ENCODE measurements at places on chromosomes 7 and 10. TPM values are rescaled to one million over a fixed set of nuclear protein-coding genes. Genes with fewer than 3 reads are reported as not detected.

The WIPF3 gene
- total RNA-seq = 3.8 TPM

DNA sequence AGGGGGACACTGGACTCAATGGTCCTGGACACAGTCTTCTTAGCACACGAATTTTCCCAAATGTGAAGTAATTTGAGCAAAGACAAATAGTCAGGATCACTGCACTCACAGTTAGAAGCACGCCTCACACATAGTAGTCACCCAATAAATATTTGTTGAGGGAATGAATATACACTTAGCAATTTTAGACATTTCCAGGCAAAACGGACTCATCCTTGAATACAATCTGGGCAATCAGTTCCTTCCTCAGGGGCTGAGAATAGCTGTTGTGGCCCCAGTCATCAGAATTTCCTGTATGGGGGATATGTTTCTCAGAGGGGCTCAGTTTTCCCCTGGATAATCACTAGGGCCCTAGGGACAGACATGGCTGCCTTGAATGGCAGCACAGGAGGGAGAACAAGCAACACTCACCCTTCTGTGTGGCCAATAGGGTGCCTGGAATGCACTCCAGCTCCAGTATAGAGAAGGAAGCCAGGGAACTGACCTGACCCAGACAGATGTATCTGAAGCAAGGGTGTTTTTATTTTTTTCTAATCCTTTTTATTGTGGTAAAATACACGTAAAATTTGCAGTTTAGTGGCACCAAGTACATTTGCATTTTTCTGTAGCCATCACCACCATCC lies 282.7 kb upstream of the ZNF32 start:
- no peak for ATAC-seq

DNA sequence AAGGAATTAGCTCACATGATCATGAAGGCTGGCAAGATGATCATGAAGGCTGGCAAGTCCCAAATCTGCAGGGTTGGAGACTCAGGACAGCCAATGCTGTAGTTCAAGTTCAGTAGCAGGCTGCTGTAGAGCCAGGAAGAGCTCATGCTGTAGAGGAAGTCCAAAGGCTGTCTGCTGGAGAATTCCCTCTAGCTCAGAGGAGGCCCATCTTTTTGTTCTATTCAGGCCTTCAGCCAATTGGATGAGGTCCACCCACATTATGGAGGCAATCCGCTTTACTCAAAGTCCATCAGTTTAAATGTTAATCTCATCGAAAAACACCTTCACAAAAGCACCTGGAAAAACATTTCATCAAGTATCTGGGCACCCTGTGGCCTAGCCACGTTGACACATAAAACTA lies 24.8 kb upstream of the FAM171A1 start:
- no peak for ATAC-seq

DNA sequence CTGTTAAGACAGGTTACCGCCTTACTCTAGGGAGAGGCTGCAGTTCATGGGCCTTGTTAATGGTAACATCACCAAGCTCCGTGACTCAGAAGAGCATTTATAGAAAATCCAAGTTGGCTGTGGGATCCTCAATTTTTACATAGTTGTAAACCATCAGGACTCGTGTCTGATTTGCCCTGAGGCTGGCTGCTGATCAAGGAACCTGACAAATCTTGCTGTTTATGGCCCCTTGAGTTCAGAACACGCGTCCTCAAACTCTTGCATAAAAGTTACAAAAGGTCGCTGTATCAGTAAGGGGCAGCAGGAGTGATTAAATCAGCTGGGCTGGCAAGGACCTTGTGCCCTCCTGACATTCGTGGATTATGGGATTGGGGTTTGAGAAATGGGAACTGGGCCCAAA lies 4.6 kb downstream of the SLC13A4 start:
- ATAC-seq = peak; percentile 27

The A1CF gene
- 0.09 TPM for total RNA-seq

The MGAM2 gene
- 0.63 TPM for total RNA-seq

The RGS10 gene
- total RNA-seq = 4.1 TPM

- no peak for ATAC-seq
Observed at GRCh38 chr10:78685466-78686103, 383.2 kb upstream of the ZMIZ1 start.

GRCh38 chr10:68073631-68074030 lies 1.5 kb downstream of the HERC4 start:
- ATAC-seq = no peak

Data from motor neuron (in vitro differentiated cells).